ENCODE measurements at places on chromosomes 4 and X.

- DNase-seq, result no peak
Observed at GRCh38 chr4:142440093-142440492, 406.0 kb downstream of the INPP4B start.

DNA sequence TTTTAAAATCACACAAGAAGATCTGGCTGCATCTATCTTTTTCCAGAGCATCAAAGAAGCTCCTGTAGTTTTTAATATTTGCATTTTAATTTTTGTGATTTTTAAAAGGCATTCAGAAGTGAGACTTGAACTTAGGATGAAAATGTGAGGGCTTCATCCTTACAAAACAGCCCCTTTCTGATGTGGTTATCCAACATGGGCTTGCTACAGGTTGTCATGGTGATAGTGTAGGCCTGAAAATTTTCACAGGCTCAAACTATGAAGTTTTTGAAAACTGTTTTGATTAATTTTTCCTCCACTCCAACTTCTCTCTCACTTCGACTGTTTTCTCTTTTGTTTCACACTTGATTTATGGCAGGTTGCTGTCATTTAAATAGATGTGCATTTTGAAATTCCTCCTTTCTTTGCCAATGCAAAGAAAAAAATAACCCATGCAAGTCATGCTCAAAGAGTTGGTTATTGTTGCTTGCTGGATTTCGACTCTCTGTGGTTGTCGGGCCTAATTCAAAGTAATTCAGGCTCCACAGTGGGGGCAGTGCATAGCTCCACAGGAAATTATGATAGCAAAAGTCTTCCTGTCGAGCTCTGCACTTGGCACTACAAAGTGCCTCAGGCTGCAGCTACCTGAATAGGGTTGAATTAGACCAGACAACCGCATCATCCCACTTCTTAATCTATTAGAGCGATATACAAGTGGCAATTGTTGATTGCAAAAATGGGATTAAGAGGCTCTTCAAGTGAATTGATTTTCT lies 201.0 kb upstream of the GPR101 start:
- DNase-seq, result peak; percentile 8

GRCh38 chrX:143429811-143430210 lies 87.5 kb downstream of the SPANXN3 start:
- no peak for DNase-seq

DNA sequence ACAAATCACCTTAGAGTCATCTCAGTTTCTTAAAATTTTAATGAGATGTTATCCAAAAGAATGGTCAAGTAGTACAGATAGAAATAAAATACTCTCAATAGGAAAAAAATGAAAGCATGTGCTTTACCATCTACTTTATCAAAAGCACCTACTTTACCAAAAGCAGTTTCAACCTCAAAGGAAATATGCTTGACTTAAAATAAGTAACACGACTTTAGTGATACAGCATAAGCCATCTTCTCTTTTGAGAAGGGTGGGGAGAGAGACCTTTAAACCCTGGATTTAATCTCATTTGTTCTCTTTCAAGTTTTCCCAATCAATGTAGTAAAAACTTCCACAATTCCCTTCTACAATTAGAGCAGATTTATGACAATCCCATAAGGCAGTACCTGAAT lies 26.5 kb downstream of the OTUD4 start:
- DNase-seq, result no peak

DNA sequence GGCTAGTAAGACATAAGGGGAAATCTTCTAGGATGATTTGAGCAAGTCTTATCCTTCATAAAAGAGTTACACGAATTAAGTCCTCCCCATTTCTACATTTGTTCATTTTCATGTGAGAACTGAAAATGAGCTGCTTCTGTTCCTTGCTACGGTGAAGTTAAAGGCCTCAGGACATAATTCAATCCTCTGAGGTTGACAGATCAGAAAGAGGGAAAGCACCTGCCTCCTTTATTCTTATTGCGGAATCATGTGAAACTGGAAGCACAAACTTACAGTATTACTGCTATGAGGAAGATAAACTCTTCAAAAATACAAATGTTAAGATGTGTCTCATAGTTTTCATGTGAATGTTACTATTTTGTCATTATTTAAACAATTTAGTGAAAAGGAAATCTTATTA lies 395.3 kb downstream of the STPG2 start:
- DNase-seq, result no peak

DNA sequence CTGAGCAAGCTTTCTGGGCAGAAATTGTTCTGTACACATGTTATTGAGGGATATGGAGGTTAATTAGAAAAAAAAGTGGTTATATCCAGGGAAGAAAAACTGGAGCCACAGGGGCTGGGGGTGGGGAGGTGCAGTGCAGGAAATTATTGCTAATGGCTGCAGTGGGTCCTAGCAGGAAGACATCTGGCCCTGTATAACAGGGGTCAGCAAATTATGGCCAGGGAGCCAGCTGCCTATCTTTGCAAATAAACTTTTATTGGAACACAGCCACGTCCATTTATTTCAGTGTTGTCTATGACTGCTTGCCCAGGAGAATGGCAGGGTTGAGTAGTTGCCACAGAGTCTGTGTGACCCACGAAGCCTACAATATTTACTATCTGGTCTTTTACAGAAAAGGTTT lies 23.4 kb upstream of the PRPS2 start:
- peak; percentile 43 for DNase-seq

- no peak for DNase-seq
Observed at GRCh38 chrX:121151293-121151692, 103.9 kb downstream of the GLUD2 start.

- DNase-seq, result no peak
Observed at GRCh38 chr4:143424276-143424675, 87.6 kb downstream of the GAB1 start.

DNA sequence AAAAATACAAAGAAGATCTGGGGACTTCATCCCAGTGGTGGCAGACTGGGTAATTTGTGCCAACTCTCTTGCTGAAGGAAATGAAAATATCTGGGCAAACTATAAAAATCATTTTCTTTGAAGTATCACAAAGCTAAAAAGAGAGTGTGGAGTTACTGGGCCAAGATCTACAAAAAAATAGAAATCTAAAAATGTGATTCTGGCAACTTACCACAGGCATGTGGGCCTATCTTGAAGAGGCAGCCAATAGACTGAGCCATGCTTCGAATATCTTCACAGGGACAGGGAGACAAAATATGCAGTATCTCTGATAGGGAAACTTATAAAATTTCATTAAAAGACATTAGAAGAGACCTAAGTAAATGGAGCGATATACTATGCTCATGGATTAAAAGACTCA lies 168.8 kb downstream of the RCHY1 start:
- no peak for DNase-seq

- DNase-seq, result no peak
Observed at GRCh38 chr4:35771571-35771970, 472.7 kb downstream of the ARAP2 start.

GRCh38 chrX:85590638-85591037 lies 211.2 kb upstream of the POF1B start:
- DNase-seq, result no peak

DNA sequence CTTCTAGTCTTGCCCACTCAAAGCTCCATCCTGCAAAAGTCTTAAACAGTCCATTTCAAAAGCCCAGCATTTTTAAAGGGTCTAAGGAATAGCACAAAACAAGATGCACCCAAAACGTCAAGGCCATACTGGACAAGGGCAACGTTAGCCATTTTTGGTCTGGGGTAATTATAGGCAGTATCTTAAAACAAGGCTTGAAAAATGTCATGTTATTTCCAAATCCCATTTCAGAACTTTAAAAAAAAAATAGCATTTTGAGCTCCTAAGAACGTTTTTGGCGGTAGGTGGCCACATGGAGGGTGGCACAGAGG lies 584 bp upstream of the TMEM165 start:
- DNase-seq, result no peak

DNA sequence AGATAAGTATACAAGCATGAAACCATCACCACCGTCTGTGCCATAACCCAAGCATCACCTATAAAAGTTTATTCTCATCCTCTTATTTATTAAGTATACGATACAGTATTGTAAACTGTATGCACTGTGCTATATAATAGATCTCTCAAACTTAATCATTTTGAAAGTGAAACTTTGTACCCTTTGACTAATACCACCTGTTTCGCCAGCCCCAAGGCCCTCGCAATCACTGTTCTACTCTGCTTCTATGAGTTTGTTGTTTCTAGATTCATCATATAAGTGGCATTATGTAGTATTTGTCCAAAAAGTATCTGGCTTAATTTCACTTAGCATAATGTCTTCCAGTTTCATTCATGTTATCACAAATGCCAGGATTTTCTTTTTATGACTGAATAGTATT lies 72.1 kb upstream of the DOCK11 start:
- no peak for DNase-seq

GRCh38 chr4:73589261-73589847 lies 30.9 kb downstream of the RASSF6 start:
- peak; percentile 53 for DNase-seq

DNA sequence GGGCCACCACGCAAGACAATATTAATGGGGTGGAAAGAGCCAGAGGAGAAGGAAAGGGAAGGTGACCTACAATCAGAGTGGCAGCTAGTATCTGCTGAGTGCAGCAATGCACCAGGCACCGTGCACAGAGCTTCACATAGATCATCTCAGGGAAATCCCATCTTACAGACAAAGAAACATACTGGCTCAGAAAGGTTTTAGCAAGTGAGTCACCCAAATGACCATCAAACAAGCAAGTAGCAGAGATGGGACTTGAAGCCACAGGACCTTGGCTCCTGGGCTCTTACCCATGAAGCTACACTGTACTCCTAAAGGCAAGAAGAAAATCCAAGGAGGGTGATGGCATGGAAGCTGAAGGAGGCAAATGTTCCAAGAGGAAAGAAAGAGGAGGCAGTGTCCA lies 6.8 kb downstream of the ANXA5 start:
- no peak for DNase-seq

- no peak for DNase-seq
Observed at GRCh38 chr4:110533940-110534339, 58.0 kb downstream of the ENPEP start.

- no peak for DNase-seq
Observed at GRCh38 chrX:12309744-12310076, 171.4 kb downstream of the FRMPD4 start.

DNA sequence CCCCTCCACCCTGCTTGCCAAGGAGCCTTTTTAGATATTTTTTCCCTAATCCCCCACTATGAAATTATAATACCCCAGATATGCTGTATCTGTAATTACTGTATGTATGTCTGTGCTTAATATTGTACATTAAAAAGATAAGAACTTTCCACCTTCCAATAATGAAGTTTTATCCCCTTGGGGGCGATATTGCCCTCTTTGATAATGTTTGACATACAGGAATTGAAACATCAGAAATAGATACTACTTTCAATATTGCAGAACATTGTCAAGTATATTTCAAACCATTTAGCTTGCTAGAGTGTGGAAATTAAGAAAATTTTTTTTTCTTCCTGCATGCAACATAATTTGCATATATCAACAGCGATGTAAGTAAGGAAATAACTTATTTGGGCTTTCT lies 58.9 kb downstream of the NAF1 start:
- DNase-seq, result no peak

GRCh38 chr4:138863160-138863559 lies 152.4 kb upstream of the NOCT start:
- no peak for DNase-seq

DNA sequence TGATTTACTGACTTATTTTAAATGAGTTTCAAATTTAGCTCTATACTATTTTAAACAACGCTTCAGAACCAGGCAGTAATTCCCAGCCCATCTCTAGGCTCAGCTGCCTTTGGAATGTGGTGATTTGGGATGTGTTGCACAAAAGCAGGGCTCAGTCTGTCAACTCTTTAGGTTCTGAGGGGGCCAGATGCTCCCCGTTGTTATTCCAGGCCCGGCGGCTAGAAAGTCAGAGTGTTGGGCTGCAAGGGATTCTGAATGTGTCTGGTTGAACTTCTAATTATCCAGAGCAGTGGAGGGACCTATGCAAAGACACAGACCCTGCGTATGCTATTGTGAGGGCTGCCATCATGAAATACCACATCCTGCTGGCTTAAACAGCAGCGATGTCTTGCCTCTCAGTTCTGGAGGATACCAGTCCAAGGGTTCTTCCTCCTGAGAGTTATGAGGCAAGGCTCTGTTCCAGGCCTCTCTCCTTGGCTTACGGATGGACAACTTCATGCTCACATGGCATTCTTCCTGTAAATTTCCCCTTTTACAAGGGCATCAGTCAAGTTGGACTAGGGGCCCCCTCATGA lies 123.2 kb upstream of the TRIM2 start:
- no peak for DNase-seq

DNA sequence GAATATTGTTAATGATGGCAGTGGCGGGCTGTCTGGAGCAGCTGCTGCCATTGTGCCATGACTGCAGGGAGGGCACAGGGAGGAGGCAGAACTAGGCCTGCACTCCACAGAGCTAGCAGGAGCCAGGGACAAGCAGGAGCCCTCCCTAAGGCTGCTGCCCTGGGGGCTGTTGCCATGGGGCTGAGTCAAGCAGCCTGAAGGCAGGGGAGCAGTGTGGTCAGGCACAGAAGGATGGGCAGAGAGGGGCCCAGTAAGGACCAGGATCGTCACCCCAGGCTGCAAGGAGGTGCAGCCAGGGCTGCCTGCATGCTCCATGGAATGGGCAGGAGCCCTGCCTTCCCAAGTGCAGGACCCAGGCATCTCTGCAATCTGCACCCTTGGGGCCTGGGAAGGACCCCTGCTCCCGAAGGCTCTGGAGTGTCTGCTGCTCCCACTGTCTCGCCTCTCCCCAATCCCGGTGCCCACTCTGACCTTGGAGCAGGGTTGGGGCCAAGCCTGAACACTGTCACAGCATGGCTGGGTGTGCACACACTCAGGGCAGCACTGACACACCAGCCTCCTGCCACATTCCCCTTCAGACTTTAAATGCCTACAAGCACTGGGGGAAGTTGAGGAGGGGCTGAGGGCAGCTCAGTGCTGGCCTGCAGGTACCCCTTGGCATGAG lies 98.3 kb upstream of the GALNTL6 start:
- no peak for DNase-seq

DNA sequence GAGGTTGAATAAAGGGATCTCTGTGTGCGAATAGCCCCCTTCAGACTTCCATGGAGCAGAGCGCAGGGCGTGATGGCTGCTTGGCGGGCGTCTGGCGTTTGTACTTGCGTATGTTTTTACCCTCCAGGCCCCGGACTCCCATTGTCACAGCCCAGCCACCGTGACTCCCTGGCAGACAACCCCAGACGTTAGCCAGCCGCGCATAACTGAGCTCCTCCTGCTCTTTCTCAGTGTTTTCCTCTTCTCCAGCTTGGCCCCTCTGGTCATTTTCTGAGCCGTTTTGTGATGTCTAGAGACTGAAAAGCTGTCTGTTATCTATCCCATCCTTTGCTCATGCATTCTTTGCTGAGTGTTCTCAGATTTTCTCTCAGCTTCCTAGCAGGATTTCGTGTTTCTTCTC lies 54.3 kb downstream of the IGFBP7 start:
- DNase-seq, result no peak

DNA sequence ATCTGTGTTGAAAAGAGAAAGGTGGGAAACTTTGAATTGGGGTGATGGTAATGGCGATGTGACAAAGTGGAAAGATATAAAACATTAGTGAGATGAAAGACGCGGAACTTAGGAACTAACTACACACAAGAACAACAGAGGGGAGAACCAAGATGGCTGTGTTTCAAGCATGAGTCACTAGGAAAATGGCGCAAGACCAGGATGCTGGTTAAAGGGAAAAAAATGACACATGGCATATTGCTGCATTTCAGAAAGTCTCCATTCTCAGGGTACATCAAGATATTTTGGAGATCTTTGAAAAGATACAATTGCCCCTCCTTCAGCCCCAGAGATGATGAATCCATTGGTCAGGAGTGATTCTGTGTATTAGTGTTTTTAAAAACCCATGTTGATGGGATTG lies 164.4 kb downstream of the FBXO8 start:
- DNase-seq, result peak; percentile 22

- DNase-seq, result no peak
Observed at GRCh38 chr4:140568507-140569306, at the start of gene UCP1. TSS of gene UCP1 (minus strand) at chr4:140568961. CDS start at chr4:140568729, 232 bp downstream.

GRCh38 chr4:97153042-97153441 lies 990.2 kb downstream of the STPG2 start:
- DNase-seq, result peak; percentile 12

Data from NCI-H1105 treated with DMSO at 0.1 percent for 48 hours (cell line).